ENCODE measurements at places on chromosomes 3 and 15.

DNA sequence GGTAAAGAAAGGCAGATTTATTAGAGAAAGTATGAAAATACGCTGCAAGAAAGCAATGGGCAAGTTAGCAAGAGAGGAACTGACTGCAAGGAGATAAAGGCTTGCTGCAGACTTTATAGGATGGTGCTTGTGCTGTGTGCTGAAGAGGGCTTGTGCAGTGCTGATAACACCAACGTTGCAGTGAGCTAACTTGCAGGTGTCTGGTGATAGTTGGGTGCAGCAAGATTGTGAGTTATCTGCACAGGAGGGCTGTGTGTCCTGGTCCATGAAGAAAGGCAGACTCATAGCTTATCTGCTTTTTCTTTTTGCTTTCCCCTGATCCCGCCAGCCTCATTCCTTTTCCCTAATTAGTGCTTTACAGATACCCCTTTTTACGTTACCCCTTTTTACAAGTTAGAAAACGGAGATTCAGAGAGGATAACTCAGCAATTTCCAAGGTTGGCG lies 58.0 kb upstream of the ZNF148 start:
- no peak for DNase-seq

DNA sequence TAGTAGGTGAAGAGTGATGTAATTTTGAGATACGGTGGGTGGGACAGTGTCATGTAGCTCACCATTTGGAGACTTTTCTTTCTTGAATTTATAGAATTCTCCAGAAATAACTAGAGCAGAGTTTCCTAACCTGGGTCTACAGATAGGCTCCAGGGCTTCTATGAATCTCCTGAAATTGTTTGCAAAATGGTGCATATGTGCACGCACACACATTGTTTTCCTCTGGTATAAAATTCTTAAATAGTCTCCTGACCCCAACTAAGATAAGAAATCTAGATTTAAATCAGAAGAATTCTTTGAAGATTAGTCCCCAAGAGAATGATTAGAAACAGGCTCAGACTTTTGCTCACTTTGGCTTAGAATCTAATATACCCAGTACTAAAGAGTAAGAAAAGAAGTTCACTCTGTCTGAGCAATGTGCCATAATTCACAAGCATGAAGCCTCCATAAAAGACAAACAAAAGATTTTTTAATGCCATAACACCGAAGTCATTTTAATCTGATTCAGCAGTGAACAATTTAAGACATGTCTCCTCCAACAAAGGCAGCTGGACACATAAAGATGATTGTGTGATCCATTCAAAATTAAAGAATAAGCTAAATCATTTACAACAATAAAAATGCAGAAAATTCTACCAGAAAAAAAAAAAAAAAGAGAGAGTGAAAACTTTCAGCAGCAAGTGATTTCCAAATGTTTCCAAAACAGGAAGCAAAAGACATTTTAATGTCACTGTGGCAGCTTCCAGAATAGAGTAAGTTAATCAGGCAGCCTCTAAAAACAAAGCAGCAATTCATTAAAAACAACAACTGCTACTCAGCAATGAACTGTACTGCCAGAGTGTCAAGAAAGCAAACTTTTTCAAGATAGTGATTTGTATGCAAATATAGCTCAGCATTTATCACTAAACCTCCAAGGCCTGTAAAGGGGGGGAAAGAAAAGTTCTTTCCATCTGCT lies 975.5 kb upstream of the CFAP20DC start:
- no peak for DNase-seq

DNA sequence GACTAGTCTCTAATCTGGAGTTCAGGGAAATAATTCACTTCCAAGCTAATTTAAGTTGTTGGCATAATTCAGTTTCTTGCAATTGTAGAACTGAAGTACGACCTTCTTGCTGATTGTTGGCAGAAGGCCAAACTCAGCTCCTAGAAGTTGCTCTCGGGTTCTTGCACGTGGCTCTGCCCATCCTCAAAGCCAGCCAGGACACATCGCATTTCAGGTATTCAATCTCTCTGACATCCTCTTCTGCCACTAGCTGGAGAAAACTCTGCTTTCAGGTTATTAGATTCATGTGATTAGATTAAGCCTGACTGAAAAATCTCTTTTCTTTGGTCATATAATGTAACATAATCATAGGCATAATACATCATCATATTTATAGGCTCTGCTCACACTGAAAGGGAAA lies 362.0 kb downstream of the ZPLD1 start:
- no peak for DNase-seq

- DNase-seq: no peak
Measured at GRCh38 chr3:114745322-114746240, 401.5 kb downstream of the ZBTB20 start.

Measured in stimulated activated CD8-positive, alpha-beta memory T cell treated with anti-CD3 and anti-CD28 coated beads, Interleukin-7, amount 100 ng/mL, for 1 hour (primary cell).